ENCODE measurements at places on chromosomes 5 and 9.

GRCh38 chr5:62701036-62701435, 122.4 kb downstream of the LRRC70 start:
- DNase-seq = no peak

DNA sequence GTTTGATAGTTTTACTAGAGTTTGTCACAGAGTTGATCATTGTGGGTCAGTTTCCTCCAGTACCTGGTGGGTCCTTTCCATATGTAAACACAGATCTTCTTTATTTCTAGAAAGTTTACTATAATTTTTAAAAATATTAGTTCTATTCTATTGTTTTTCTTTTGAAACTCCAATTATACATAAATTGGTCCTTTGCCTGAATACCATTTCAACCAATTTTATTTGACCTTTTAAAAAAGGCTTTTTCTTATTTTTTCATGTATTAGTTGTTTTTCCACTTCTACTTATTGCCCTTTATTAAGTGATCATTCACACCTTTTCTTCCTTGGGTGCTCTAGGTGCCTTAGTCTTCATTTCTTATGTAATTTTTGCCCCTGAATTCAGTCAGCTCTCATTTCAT, 33.0 kb upstream of the MUSK start:
- DNase-seq = no peak

GRCh38 chr5:65861830-65862241, 64.5 kb upstream of the ERBIN start:
- no peak for DNase-seq

- no peak for DNase-seq
Measured at GRCh38 chr9:120592210-120592609, 12.2 kb upstream of the CDK5RAP2 start.

GRCh38 chr9:18490641-18491370, 16.9 kb downstream of the ADAMTSL1 start:
- DNase-seq = no peak

Measured in stimulated activated CD8-positive, alpha-beta memory T cell treated with anti-CD3 and anti-CD28 coated beads, Interleukin-4, amount 100 ng/mL, for 4 hours (primary cell).